ENCODE measurements at places on chromosomes 2 and 18.

DNA sequence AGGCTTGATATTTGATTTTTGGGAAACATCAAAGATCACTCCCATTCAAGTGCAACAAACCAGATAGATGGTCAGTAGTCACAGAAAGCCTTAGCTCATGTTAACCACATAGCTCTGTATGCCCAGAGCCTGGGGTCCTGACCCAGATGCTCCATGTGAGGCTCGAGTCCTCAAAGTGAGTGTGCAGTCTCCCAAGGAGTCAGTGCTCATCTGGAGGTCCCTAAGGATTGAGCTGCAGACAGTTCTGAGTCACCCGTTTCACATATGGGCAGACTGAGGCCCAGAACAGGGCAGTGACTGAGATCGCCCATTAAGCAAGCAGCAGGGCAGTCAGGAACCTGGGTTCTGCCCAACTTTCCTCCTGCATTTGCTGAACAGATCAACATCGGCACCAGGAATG, 9.2 kb downstream of the TMEM37 start:
- no peak for DNase-seq

- DNase-seq, result no peak
These were observed 103.9 kb upstream of the GLI2 start for GRCh38 chr2:120631724-120632123.

DNA sequence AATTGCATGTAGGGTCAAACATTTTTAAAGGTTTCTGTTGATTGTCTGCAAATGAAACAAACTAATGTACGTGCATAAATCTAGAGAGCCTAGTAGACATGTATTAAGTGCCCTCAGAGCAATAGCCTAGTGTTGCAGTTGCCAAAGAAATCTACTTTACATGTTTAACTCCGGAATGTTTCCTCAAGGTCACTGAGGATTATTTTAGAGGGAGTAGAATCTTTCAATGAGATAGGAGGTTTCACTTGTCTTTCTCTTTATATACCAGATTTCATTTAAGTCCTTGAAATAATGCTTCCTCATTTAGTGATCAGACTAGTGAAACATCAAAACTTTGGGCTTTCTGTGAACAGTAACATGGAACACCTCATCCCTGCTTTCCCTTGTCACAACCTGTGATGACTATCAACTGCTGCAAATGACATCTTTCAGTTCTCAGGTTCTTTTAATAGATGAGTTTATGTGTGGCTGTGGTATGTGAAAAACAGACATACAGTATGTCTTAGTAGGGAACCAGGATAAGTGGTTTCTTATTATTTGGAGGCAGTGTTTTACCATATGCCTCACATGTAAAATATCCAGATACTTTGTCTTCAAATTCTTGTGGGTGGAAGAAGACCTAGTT, 5.5 kb downstream of the UBE2E3 start:
- DNase-seq, result no peak

DNA sequence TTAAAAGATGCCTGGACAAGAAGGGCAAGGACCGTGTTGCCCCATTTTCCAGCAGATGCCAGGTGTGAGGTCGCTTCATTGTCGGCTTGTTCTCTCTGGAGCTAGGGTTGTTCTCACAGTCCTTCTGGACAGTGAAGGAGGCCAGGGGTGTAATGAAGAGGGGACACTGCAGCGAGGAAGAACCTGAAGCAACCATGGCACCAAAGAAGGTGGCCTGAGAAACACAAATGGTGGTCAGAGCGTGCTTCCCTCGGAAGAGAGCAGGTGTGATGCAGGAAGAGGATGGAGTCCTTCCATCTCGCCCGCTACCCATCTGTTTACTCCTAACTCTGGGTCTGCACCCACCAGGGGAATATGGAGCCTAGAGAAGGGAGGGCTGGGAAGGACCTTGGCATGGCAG, 50.3 kb upstream of the TWIST2 start:
- no peak for DNase-seq

GRCh38 chr18:12092398-12093229, 1.0 kb upstream of the ANKRD62 start:
- DNase-seq, result peak; percentile 44
